Stimulated activated CD8-positive, alpha-beta memory T cell treated with anti-CD3 and anti-CD28 coated beads, Interleukin-7, amount 100 ng/mL, for 1 hour (primary cell): ENCODE measurements at places on chromosomes 1 and 21.

- no peak for DNase-seq
These were observed 17.3 kb upstream of the PTCH2 start for GRCh38 chr1:44860331-44860730.

DNA sequence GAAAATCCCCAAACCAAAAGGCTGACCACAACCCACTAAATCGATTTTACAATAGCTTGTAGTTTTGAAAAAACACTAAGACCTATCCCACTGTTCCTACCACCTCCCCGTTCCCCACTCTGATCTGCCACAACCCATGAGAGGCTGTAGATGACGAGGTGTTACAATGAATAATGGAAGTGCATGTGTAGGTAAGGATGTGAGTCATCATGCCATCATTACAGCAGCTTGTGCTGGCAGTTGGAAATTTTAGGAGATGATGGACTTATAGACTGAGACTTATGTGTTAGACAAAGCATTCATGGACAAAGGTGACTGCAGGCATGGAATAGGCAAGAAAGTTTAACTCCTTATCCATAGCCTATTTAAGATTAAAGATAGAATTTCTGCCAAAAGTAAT is 184.7 kb upstream of the CACYBP start:
- no peak for DNase-seq

DNA sequence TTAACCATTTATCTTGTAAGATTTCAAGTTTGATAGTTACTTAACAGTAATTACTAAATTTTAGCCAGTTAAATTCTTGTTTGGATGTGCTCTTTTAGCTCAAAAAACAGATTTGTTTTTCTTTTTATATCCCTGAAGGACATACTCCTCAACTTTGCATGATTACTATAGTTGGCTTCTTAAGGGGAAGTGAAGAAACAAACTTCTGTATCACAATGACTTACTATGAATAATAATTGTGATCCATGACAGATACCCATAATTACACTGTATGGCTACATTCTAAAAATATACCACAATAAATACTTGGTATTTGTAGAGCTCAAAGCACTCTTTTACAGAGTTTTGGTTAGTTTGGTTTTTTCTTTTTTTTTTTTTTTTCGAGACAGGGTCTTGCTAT is 55.8 kb downstream of the IARS2 start:
- no peak for DNase-seq

DNA sequence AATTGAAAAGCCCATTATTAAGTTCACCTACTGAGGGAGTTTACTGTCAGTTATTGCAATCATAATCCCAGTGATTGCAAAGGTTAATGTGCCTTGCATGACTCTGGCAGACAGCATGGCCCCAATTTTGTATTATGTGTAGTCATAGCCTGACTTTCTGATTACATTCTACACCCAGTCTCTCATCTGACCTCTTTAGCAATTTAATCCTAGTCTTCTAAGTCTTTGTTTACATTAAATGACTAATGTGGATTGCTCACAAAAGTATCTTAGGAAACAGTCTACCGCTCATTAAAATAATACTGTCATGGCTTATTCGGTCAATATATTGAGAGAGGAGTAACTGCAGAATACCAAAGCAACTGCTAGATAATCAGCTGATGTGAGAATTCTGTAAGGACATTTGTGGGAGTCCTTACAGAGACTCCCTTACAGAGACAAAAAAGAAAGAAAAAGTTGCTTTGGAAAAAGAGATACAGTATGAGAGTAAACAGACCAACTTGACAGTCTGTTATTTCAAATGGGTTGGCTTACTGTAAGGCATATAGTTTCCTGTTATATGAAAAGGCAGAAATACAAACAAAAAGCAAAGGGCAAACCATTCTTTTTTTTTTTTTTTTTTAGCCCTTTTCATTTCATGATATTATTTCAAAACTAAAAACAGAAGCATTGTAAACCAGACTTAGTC is 42.8 kb downstream of the SMG7 start:
- DNase-seq, result no peak

DNA sequence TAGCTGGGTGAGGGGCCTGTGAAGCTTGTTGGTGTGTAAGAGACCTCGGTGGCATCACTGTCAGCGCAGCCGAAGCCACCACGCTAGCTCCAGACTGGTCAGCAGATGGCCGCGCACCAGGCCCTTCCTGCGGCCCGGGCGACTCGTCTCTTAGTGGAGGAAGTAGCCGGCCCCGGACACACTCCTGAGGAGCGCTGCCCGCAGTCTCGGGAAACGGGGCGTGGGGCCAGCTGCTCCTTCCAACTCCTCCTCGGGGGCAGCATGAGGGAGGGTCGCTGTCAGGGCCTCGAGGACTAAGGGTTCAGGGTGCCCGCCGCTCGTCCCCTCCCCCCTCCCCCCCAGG is 20.4 kb downstream of the H3-3A start:
- DNase-seq, result no peak

- no peak for DNase-seq
These were observed 9.0 kb downstream of the FOXO6 start for GRCh38 chr1:41370225-41370624.

GRCh38 chr1:180934563-180934962 is 21.9 kb downstream of the KIAA1614 start:
- DNase-seq, result no peak

- no peak for DNase-seq
These were observed 39.8 kb downstream of the OLIG1 start for GRCh38 chr21:33109574-33110339.

DNA sequence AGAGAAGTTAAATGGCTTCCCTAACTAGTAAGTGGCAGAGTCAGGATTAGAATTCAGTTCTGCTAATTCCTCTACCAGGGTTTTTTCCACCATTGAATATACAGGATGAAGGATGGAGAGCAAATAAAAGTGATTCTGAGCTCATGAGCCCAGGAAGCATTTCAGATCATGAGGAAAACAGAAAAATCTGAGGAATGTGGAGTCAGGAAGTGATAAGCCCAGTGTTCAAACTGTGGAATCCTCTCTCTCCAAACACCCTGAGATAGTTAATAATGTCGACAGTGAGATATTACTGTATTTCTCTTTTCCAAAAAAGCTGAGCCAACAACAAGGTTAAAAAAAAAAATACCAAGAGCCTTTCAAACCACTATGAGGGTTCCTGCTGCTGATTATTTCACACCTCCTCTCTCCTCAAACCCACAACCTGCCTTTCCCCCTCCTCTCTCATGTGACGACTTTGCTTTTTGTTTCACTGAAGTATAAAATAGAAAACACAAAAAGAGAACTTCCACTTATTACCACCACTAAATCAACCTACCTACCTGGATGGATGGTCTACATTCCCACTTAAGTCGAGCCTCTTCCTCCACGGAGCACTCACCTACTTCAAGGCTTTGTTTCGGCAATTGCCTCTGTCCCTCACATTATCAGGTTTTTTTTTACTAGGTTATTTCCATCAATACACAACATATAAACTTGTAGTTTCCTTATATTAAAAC is 8.9 kb downstream of the SLAMF1 start:
- no peak for DNase-seq

- DNase-seq, result no peak
These were observed 23.5 kb downstream of the GJA5 start for GRCh38 chr1:147736883-147737282.

DNA sequence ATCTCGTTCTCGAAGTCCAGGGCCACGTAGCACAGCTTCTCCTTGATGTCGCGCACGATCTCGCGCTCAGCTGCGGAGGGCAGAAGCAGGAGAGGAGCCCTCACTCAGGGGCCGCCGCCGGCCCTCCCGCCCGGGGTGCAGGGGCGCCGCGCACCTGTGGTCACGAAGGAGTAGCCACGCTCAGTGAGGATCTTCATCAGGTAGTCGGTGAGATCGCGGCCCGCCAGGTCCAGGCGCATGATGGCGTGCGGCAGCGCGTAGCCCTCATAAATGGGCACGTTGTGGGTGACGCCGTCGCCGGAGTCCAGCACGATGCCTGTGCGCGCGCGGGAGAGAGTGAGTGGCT is 1.8 kb downstream of the ACTA1 start:
- no peak for DNase-seq

DNA sequence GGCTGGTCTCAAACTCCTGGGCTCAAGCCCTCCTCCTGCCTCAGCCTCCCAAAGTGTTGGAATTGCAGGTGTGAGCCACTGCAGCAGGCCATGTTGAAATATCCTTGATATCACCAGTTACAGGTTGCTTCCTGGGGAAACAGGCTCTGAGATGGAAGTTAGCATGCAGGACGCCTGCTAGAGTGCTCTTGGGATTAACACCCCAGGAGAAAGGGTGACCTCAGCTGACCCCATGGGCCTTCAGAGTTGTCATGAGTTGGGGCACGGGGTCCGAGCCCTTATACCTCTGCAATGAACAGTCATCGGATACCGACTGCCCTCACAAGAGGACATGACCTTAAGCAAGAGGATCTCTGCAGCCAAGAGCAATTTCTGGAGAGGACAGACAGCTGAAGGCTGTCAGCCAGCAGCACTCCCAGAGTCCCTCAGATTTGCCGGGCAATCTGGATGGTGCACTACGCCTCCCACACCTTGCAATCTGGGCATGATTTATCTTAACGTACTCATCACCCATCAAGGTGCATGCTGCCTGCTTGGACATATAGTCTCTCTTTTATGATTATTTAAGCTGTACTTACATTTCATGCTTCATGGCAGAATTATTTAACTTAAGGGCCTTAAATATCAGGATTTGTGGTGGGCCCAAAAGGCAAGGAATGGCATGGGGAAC is 134.6 kb downstream of the ADSS2 start:
- no peak for DNase-seq
